ENCODE measurements at places on chromosomes 2 and 18.
A peak's percentile ranks its signal among the peaks of the same experiment; 100 is the strongest.

DNA sequence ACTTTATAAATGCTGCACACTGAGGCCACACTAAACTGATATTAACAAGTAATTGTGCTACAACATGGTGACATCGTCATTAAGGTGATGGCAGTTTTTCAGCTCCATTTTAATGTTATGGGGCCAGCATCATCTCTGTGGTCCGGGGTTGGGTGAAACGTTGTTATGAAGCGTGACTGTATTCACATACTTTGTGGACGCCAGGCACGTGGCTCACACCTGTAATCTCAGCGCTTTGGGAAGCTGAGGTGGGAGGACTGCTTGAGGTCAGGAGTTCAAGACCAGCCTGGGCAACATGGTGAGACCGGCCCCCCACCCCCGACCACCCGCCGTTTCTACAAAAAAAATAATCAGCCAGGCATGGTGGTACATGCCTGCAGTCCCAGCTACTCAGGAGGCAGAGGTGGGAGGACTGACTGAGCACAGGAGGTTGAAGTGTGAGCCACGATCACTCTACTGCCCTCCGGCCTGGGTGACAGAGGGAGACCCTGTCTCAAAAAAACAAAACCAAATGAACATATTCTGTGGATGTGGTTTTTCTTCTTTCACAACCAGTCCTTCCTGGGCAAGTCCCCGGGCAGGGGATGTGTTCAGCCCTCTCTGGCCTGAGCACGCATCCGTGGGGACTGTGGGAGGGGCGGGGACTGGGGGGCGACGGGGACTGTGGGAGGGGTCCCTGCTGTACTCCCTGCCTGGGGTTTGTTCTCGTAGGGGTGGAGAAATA, 12.9 kb upstream of the GAL3ST2 start:
- no peak overlapping the region for H3K4me3 ChIP-seq
- H3K27me3 ChIP-seq = no peaks in the 10 kb centered on the region
- no peaks in the 10 kb centered on the region for H3K4me1 ChIP-seq
- DNase-seq = no peak

- DNase-seq = no peak
- no peaks in the 10 kb centered on the region for H3K27me3 ChIP-seq
- H3K27ac ChIP-seq = no peak overlapping the region
- H3K4me3 ChIP-seq = no peak overlapping the region
- no peaks in the 10 kb centered on the region for H3K4me1 ChIP-seq
Measured at GRCh38 chr18:73110307-73110706, 242.5 kb upstream of the NETO1 start.

- peak overlapping the region; percentile 87 for H3K27ac ChIP-seq
- H3K36me3 ChIP-seq = no peaks in the 10 kb centered on the region
- no peaks in the 10 kb centered on the region for H3K27me3 ChIP-seq
- H3K4me3 ChIP-seq = no peak overlapping the region
Measured at GRCh38 chr18:8003878-8004675, 437.0 kb downstream of the PTPRM start.

DNA sequence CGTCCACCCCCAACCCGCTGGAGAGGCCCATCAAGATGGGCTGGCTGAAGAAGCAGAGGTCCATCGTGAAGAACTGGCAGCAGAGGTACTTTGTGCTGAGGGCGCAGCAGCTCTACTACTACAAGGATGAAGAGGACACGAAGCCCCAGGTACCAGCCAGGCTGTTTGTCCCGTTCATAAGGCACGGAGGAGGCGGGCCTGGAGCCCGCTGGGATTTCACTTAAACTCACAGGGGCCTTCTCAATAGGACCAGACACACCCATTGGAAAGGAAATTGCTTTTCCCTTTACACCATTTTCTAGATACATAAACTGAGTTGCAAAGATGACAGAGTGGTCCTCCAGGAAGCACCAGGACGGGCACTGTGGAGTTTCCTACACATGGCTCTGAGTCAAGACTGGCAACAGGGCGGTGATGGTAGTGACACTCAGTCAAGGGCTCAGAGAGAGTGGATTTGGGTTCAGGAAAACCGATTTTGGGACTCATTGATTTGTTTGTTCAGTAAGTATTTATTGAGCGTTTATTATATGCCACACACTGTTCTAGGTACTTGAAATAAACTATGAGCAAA, 40.7 kb downstream of the ARHGAP25 start:
- H3K36me3 ChIP-seq = no peaks in the 10 kb centered on the region
- H3K27me3 ChIP-seq = no peaks in the 10 kb centered on the region
- peaks cover 95% of the 10 kb centered on the region for H3K4me1 ChIP-seq
- no peak for DNase-seq

DNA sequence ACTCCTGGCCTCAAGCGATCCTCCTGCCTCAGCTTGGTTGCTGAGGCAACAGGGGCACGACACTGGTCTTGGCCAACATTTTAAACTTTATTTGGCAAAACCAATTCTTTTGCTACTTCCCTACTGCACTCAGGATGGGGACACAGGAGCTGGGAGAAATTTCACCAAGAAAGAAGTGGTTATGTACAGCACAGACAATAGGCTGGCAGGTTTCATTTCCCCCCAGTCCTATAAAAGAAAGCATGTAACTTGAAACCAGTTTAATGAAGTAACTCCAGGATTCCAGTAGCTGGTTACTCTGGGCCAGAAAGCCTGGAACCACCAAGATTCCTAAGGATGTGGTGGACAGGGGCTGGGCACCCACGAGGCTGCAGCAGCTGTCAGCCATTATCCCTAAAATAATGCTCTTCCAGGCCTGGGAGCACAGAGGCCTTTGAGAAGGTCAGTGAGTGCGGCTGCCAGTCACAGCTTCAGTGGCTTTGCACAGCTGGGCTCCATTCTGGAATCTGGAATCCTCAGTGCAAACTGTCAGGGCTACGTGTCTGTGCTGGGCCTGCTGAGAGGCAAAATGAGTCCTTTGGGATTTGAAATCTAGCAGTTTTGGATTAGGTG, 142.3 kb upstream of the ITGA6 start:
- H3K4me1 ChIP-seq = peaks cover 18% of the 10 kb centered on the region
- no peak overlapping the region for H3K4me3 ChIP-seq
- no peak overlapping the region for H3K27ac ChIP-seq
- no peaks in the 10 kb centered on the region for H3K27me3 ChIP-seq
